ENCODE measurements at places on chromosomes 4 and X.

- no peak for DNase-seq
Observed at GRCh38 chrX:11781734-11782370, 23.8 kb downstream of the MSL3 start.

GRCh38 chrX:12332786-12333347 lies 194.6 kb downstream of the FRMPD4 start:
- DNase-seq = no peak

DNA sequence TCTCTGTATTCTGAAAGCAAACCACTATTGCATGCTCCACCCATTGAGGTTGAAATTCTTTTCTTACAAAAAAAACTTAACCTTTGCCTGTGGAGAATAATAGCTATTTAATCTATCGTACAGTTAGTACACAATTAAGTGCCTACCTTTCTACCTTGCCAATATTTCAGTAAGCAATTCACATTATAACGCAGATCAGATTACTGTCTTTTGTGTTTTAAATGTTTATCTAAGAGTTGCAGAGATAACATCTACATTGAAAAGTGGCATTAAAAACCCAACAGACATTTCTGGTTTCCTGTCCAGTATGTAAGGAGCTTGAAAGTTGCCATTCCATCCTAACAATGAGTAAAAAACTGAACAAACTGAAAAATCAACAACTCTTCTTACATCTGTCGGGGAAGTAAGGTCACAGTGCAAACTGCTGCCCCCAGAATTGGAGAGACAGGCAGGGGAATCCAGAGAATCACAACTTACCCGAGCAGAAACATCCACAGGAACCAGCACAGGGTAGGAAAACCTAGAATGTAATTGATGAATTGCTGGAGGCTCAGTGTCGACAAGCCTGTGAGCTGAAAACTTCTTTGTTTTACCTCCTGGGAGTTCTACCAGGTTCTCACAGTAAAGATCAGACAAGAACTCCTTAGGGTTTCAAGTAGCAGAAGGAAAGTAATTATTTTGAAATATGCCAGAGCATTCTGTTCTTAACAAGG lies 27.3 kb upstream of the ACSL4 start:
- DNase-seq = no peak

- DNase-seq = no peak
Observed at GRCh38 chrX:35622601-35623000, 175.5 kb upstream of the MAGEB16 start.

- no peak for DNase-seq
Observed at GRCh38 chr4:21948347-21949072, at the start of gene KCNIP4. Gene KCNIP4, minus strand, starts transcription at chr4:21948772.

Measured in activated CD4-positive, alpha-beta T cell treated with anti-CD3 and anti-CD28 coated beads for 1 hour (primary cell).